ENCODE measurements at places on chromosomes 6 and 20.

DNA sequence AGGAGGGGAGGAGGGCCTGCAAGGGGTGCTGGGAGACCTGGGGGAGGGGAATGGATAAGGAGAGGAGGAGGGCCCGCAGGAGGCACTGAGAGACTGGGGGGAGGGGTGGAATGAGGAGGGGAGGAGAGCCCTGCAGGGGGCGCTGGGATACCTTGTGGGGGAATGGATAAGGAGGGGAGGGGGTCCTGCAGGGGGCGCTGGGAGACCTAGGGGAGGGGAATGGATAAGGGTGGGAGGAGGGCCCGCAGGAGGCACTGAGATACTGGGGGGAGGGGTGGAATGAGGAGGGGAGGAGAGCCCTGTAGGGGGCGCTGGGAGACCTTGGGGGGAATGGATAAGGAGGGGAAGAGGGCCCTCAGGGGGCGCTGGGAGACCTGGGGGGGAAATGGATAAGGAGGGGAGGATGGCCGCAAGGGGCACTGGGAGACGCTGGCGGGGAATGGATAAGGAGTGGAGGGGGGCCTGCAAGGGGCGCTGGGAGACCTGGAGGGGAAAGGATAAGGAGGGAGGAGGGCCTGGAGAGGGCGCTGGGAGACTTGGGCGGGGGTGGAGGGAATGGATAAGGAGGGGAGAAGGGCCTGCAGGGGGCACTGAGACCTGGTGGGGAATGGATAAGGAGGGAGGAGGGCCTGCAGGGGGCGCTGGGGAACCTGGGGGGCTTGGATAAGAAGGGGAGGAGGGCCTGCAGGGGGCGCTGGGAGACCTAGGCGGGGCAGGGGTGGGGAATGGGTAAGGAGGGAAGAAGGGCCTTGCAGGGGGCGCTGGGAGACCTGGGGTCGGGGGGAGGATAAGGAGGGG lies 1.3 kb upstream of the CTCFL start:
- peak; percentile 40 for DNase-seq

GRCh38 chr20:10508468-10509251 lies 73.6 kb downstream of the SLX4IP start:
- no peak for DNase-seq

DNA sequence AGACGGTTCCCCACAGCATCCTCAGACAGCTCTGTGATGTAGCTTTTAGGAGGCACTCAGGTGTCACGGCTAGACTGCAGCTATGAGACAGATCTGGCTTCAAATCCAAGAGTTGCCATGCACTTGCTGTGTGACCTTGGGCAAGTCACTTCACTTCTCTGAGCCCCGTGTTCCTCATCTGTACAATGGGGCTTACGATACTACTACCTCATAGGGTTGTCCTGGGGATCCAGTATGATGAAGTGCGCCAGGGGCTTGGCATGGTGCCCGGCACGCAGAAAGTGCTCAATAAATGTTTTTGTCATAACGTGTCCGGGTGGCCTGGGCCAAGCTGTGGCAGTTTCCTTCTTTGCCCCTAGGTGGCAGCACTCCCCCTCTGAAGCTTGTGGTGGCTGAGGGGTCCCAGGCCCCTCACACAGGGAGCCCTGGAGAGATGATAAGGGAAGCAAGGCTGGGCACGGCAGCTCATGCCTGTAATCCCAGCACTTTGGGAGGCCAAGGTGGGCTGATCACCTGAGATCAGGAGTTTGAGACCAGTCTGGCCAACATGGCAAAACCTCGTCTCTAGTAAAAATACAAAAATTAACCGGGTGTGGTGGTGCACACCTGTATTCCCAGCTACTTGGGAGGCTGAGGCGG lies 19.1 kb upstream of the CHMP4B start:
- peak; percentile 13 for DNase-seq

GRCh38 chr20:51801122-51801822 lies 1.0 kb downstream of the SALL4 start:
- no peak for DNase-seq

GRCh38 chr6:126118058-126118755 lies 131.9 kb downstream of the TRMT11 start:
- DNase-seq, result no peak

DNA sequence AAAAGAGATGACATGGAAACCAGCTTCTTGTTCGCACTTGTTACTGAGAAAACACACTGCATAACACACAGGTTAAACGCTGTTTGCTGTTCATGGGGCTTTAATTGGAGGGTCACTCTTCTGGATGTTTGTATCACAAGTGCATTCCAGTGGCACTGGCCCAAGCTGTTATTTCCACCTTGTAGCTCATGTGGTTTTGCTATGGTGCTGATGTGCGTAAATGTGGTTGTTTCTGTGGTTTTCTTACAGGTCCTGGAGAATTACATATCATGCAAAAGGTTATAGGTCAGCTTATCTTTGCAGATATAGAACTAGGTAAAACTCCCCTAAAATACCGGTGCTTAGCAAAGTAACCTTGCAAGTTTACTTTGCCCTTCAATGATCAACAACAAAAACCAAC lies 89.3 kb upstream of the AHI1 start:
- no peak for DNase-seq

- no peak for DNase-seq
Measured at GRCh38 chr6:34028691-34029360, 117.1 kb downstream of the GRM4 start.

DNA sequence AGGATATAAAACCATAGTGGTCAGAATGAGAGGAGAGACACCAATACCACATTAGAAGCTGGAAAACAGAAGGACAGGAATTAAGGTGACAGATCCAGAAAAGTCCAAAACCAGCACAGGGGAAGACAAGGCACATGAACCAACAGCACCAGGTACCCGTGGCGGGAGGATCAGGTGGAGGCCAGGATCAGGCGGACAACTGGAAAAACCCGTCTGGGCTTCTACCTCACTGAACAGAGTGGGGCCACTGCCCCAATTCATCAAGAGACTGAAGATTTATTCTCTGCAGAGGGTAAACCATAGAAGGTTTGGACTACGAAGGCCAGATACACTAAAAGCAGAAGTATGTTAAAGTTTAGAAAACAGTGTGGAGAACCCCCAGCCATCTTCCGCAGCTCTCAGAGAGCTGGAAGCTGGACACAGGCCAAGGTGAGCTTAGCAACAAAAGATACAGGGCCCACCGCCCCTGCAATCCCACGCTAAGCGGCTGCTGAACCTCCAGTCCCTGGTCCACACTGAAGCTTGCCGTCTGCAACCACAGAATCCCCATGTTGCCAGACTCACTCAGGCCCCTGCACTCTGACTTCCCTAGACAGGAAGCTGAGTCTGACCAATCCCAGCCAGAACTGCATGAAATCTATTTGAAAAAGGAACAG lies 29.9 kb downstream of the ABHD12 start:
- DNase-seq, result peak; percentile 19

- no peak for DNase-seq
Measured at GRCh38 chr6:74734901-74735300, 471.0 kb downstream of the COL12A1 start.

DNA sequence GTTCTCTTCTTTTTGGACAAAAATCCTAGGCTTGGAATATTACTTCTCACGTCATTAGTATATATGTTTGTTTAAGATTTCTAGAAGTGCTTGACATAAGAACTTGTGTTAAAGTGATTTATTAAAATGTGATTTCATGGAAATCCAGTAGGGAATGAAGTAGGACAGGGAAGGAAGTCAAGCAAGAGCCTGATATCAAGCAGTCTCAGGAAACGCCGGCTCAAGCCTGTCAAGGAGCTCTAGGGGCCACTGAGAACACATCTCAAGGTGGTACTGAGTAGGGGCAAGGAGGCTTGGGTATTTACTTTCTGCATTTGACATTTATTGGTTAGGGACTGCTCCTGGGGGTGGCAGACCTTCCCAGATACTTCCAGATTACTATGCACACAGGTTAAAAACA lies 920.9 kb upstream of the GJE1 start:
- no peak for DNase-seq

DNA sequence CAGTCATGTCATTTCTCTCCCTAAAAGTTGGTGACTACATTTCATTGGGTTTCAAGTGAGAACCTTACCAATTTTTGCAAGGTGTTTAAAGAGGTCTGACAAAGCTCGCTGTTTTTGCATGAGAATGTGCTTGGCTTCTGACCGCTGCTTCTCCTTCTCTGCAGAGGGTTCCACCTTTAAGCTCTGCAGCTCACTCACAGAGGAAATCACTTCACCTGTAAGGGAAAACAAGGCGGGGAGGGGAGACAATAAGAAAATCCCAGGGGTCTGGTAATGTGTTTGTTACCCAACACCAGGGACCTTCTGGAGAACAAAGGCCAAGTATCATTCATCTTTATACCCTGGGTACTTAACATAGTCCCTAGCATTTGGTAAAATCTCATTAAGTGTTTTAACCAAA lies 40.0 kb upstream of the LYRM2 start:
- DNase-seq, result no peak

DNA sequence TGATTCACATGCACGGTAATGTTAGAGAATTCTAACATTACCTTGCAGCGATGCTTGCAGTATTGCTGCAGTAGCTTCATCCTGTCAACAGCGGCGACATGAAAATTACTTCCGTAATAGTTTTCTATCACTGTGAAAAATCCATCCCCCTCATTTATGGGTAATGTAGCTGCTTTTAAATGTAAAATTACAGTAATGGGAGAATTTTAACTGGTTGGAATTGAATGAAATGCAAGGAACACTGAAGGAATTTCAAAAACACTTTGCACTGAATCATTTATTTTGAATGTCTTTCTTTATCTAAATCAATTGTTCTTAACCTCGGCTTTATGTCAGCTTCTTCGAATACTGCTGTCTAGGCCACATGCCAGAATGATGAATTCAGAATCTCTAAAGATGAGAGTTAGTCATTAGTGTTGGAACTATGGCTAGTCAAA lies 102.4 kb upstream of the HIVEP1 start:
- DNase-seq, result no peak

DNA sequence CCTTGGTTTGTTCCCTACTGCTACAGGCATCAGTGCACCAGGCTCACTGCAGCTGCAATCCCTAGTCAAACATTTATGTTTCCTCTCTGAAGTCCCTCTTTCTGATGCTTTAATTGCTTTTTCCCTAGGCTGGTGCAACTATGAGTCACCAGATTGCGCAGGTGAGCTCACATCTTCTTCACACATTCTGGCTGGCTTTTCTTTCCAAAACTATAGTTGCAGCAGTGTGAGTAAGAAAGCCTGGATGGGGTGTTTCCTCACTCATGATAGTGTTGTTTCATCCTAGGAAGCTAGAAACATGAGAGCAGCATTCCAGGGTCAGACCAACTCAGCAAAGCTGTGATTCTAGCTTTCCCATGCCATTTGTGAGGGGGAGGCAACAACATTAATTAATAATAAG lies 296.4 kb downstream of the PAX1 start:
- no peak for DNase-seq

- DNase-seq, result peak; percentile 4
Measured at GRCh38 chr20:21702553-21703470, 2.7 kb upstream of the PAX1 start.

GRCh38 chr6:159941286-159942113 lies 27.4 kb upstream of the IGF2R start:
- DNase-seq, result peak; percentile 27

GRCh38 chr6:45595010-45595851 lies 217.5 kb upstream of the SUPT3H start:
- DNase-seq, result no peak

DNA sequence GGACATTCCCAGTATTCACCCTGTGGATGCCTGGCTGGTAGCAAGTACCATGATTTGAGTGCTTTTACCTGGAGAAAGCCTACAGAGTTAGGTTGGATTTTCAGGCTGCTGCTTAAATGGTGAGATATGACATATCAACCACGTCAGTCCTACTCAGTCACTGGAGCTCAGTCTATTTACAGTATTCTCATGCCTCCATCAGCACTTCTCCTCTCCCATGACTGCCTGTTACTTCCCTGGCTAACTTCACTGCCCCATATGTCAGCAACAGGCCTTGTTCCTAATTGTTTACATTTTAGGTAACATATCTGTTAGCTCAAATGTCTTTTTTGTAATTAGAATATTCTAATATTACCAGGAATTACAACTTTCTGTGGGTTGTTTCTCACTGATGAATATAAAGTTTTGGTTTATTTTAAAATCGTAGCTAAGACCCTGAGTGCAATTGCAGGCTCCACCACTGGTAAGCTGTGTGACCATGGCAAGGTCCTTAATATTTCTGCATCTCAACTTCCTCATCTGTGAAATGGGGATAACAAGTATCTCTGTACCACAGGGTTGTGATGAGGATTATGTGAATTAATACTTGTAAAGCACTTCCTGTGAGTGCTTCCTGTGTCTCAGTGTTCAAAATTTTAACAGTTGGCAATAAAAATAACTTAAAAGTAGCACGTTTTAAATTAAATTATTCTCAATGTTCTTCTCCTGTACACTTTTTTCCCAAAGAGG lies 54.3 kb downstream of the RNF144B start:
- DNase-seq, result no peak

- DNase-seq, result peak; percentile 79
Measured at GRCh38 chr6:47135772-47136171, 93.6 kb upstream of the ADGRF1 start.

DNA sequence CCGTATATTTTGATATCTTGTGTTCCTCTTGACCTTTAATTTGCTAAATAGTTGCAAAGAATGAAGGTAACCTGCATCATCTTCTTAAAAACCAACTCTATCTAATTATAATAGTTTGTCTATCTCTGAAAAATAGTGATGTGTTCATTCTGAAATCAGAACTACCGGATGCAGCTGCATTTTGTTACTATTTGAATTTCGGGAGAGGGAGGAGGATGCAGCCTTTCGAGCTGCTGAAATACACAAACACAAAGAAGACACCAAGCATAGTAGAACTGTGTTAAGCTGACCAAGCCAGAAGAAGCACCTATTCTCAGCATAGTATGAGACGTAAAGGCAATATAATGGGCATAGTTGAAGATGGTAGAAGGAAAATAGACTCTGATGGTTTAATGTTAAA lies 33.1 kb downstream of the PTPN1 start:
- no peak for DNase-seq

DNA sequence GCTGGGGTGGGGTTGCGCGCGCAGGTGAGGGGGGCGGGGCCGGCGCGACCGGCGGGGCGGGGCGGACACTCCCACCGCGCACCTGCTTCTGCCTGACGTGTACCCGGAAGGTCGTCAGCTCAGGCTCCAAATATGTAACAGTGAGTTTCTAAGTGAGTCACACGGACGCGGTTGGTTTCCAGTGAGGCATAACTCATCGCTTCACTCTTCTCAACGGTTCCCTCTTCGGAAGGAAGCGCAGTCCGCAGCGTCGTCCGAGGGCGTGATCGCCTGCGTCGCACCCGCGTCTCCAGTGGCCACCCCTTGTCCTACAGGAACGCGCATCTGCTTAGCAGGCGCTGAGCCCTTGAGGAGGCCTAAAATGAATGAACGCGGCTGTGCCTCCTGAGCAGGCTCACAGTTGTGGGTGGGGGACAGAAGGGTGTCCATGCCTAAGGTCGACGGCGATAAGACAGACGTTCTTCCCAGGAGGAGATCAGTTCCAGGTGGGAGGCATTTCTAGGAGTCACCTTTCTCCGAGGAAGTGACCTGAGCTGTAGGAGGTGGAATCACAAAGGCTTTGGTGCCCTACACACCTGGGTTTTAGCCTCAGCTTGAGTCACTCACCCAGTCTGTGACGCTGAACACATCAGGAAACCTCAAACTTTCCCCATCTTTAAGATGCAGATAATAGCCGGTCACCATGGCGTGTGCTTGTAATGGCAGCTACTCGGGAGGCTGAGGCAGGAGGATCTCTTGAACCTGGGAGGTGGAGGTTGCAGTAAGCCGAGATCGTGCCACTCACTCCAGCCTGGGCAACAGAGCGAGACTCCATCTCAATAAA lies 50.9 kb upstream of the EZR start:
- DNase-seq, result peak; percentile 98
